AG10803 (cell line): ENCODE measurements at places on chromosomes 2 and 18.

DNA sequence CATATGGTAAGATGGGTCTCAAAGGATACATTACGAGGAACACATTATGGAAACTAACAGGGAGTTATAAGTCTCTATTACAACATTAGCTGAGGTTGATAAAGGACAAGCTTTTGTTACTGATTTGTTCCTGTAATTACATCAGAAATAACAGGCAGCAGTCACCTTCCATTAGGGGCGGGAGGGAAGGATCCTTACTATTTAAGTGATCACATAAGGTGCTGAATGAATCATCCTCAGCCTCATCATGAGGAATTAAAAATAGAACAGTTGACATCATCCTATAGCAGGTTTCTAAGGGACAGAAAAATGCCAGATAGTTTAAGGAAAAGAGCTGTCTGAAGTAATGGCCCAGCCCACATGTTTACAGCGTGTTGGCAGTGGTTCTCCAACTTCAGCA, 86.9 kb upstream of the MGAT5 start:
- DNase-seq = peak; percentile 37

DNA sequence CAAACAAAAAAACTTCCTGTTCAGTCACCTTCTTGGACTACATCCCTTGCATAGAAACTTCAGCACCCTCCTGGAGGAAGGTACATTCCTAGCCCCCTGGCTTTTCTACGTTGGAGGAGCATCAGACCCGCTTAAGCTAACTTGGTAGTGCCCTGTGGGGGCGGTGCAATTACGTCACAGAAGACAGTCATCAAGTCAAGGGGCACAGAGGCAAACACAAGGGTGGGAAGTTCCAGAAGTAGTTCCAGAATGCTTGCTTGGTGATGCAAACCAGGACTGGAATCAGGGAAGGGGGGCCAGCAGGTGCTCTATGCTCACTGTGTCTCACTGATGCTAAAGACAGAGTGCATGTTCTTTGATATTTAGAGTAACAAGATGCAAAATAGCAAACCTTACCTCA, 15.2 kb upstream of the AGFG1 start:
- DNase-seq = no peak

DNA sequence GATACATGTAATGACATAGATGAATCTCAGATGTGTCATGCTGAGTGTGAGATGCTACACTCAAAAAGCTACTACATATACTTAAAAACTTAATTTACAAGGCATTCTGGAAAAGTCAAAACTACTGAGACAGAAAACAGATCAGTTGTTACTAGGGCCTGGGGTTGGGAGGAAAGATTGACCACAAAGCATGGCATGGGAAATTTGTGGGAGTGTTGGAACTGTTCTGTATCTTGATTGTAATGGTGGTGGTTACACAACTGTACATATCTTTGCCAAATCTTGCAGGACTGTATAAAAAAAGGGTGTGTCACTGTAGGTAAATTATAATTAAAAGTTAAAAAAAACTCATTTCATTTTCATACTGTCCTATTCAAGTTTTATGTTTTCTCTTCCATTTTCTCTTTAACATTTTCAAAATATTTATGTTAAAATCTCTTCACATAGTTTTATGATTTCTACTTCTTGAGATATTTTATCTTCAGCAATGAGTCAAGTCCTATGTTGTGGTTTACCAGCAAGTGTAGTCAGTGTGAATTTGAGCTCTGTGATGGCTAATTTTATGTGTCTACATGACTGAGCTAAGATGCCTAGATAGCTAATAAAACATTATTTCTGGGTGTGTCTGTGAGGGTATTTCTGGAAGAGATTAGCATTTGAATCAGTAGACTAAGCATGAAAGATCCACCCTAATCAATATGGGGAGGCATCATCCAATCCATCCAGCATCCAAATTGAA, 58.6 kb upstream of the VRK2 start:
- peak; percentile 6 for DNase-seq

- DNase-seq = no peak
These were observed 7.9 kb downstream of the FHOD3 start for GRCh38 chr18:36305375-36305774.

GRCh38 chr18:4353853-4354418, 101.2 kb downstream of the DLGAP1 start:
- no peak for DNase-seq

GRCh38 chr2:191115391-191115790, 35.4 kb downstream of the STAT4 start:
- no peak for DNase-seq

GRCh38 chr2:113111823-113112287, 15.5 kb upstream of the IL1RN start:
- no peak for DNase-seq

DNA sequence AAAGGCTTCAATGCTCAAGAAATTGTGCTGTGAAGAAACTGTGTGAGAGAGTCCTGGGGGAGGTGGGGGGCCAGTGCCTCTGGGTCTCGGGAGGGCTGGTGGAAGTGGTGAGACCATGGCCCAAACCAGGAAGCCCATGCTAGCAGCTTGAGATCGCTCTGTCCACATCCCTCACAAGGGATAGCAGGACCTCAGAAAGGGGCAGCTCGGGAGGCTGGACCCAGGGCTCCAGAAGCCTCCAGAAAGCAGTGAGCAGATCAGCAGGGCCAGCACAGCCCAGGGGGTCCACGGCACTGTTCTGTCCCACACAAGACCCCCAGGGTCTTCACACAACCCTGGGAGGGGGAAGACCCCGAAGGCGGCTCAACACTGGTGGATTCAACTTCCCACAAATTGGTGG, 24.1 kb downstream of the ST8SIA5 start:
- no peak for DNase-seq

DNA sequence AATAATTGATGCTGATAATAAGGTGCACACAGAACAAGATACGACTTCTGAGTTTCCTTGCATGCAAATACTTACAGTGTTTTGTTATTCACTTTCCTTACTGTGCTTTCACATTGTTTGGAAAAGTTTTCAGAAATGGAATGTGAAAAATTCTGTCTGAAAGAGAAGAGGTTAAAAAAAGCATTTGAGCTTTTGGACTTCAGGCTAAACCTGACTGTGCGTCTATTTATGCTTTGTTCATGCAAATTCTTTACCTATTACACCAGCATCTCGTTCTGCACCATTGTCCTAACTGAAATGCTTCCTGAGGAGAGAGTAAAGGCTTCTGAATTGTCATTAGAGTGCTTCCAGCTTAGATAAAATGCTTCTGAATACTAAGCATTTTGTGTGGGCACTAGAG, 61.4 kb downstream of the LHCGR start:
- DNase-seq = peak; percentile 55

- DNase-seq = no peak
These were observed 897.1 kb upstream of the FSHR start for GRCh38 chr2:50051374-50051773.

DNA sequence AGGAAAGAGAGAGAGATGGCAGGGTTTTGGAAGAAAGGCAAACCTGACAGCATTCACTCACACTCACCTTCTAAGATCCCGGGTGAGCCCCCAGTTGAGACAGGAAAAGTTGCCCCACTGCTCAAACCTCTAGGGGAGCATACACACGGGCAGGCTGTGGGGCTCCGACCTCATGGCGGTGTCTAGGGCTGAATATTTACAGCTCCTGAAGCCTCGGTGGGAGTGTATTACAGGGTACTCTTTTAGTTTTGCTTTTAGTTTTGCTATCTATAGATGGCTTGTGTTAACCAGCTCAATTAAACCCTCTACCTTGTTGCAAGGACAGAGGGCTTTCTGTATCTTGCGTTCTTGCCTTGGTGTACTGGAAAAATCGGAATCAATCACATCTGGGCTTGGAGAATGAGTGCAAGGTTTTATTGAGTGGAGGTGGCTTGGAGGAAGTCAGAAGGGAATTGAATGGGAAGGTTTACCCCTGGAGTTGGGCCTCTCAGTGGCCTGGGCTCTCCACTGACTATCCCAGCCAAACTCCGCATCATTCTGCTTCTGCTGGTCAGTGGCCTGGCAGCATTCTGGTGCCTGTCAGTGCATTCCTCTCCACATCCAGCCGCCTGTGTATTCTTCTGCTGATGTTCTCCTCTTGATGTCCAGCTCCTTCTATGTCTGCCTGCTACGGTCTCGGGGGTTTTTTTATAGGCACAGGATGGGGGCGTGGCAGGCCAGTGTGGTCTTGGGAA, 10.1 kb upstream of the IFIH1 start:
- DNase-seq = no peak

GRCh38 chr2:211802666-211803065, 735.9 kb downstream of the ERBB4 start:
- DNase-seq = no peak

DNA sequence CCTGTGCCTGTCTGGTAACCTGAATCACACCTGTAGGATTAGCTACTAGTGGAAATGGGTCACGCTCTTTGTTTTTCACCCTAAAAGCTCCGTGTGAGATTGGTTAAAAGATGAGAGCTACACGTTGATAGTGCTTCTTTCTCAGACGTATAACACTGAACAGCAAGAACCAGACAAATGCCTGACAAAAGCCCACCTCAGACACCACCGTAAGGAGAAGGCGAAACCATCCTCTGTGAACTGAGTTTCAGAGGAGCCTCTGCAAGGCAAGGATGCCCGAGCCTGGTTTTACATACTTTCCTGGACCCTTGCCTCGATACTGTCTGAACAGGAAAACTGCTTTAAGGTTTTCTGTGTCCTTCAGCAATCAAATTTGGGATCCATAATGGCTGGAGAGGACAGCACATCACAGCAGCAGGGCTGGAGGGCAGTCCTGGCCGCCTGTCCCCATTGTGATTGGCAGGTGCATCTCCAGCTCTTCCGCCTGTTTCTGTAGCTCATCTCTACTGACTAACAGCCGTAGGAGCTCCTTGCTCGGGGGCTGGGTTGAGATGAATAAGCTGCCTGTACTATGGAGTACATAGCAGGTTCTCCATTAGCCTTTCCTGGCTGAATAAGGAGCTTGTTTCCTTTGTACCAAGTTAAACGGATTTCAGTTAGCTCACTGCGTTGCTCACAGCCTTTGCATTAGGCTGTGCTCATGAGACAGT, 155.5 kb downstream of the MYT1L start:
- no peak for DNase-seq

DNA sequence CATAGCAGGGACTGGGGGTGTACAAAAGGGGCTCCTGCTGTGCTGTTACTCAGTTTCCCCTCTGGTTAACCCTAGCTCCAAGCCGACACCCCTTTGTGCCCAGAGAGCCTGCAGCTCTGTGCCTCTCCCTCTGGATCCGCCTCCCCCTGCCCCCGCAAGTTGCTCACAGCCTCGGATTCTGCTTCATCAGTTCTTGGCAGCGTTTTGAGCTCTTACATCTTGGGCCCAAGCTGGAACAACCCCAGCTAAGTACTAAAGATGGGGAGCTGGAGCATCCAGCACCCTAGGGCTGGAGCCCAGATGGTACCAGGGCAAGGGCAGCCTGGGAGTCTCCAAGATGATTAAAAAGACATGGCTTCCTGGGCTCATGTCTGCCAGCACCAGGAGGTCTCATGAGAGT, 40.7 kb downstream of the POMC start:
- DNase-seq = peak; percentile 63

DNA sequence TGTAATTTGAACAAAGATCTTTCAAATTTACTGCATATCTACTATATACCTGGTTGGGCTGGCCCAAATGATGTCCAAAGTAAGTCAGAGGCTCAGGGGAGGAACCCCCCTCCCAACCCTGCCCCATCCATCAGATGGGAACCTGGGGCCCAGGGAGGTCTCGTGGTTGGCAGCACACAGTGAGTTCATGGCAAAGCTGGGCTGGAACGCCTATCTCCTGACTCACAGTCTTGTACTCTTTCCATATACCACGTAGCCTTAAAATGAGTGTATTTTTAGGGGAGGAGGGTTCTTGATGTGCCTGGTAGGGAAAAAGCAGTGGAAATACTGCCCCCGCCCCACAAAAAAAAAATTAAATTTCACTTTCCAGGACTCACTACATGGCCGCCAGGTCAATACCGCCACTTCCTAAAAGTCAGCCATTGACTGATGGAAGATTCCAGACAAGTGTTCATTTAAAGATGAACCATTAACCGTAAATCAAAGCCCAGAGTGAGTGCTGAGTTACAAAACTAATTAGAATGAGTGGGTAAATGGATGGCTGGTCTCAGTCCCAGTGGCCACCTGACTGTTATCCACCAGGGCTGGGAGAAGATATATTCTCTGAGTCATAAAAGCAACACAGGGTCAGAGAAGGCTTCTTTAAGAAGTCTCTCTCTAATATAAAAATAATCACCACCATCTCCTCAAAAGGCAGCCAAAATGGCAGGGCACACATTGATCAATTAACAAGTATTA, 80.5 kb downstream of the ZBTB7C start:
- peak; percentile 25 for DNase-seq

GRCh38 chr2:157897106-157897971, 21.2 kb upstream of the ACVR1 start:
- DNase-seq = no peak

DNA sequence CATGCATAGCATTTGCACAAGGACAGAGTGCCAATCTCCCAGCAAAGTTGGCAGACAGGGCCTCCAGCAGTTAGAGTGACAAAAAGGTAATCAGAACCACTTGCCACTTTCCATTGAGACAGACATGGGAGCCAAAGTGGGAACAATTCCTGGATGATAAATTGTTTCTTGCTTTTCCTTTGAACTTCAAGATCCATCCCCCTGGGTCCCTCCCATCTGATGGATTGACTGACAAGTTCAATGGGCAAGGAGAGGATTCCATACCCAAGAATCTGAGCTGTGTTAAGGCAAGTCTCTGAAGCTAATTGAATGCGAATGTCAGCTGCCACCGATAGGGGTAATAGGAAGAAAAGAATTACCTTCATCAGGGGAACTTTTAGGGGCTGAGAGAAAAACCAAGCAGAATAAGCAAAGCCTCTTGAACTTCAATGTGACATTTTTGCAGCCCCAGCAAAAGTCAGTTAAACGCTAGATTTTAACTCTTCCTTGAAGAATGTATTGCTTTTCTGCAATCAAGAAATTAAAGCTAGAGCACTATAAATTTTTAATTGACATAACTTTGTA, 96.5 kb downstream of the LYPD1 start:
- no peak for DNase-seq

GRCh38 chr18:23585007-23585871, 1.1 kb downstream of the NPC1 start:
- DNase-seq = peak; percentile 27

DNA sequence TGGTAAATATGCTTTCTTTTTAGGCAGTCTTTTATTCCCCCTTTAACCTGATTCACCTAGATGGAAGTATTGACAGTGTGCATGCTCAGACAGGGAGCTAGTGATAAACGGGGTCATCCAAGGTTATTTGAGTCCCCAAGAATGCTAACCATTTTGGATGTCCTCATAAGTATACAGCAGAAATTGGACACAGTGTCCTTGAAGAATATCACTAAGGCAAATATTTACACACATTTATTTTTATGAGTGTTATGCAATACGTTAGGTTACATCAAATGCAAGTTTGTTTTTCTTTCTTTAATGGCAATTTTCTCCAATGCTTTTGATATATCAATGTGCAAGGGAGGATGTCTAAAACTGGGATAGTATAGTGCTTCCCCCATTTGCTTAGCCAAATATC, 23.6 kb downstream of the CNTNAP5 start:
- no peak for DNase-seq

GRCh38 chr2:202141329-202141947, 68.4 kb downstream of the KIAA2012 start:
- no peak for DNase-seq

- DNase-seq = no peak
These were observed 37.4 kb downstream of the MYO7B start for GRCh38 chr2:127572841-127573240.

GRCh38 chr2:44707945-44708660, 233.4 kb upstream of the SIX3 start:
- DNase-seq = no peak
